ENCODE measurements at places on chromosomes 6 and 20. TPM values are rescaled to one million over a fixed set of nuclear protein-coding genes. Genes with fewer than 3 reads are reported as not detected.

DNA sequence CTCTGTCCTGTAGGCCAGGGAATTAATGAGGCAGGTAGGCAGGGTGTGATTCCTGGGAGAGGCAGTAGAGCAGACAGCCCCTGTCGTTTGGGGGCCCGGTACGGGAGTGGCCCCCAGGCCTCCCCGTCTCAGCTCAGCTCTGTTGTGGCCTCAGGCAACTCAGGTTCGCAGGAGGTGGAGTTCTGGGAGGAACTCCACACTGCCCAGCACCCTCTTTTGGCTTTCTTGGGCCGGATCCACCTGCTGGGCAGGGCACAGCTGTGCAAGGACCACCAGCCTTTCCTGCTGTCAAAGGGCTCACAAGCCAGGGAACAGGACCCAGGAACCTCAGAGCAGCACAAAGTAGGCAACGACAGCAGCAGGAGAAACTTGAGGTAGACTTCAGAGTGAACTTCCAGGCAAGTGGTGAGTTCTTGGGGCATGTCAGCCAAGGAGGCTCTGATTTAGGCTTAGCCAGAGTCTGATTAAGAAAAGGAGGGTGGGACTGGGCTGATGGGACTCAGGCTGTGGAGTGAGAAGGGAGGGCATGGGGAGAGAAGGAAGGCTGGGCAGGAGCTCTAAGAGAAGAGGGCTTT, 36.9 kb downstream of the RAB44 start:
- H3K4me1 ChIP-seq, result peaks cover 23% of the 10 kb centered on the region
- H3K4me3 ChIP-seq, result peak overlapping the region; percentile 44
- H3K27me3 ChIP-seq, result no peaks in the 10 kb centered on the region
- no peak for DNase-seq
- H3K27ac ChIP-seq, result no peak overlapping the region

GRCh38 chr6:22364306-22364705, 67.5 kb upstream of the PRL start:
- H3K27me3 ChIP-seq, result no peaks in the 10 kb centered on the region
- no peak overlapping the region for H3K4me3 ChIP-seq

- H3K4me1 ChIP-seq, result peaks cover 4% of the 10 kb centered on the region
- H3K27me3 ChIP-seq, result no peaks in the 10 kb centered on the region
- no peak overlapping the region for H3K4me3 ChIP-seq
- no peak overlapping the region for H3K27ac ChIP-seq
- no peaks in the 10 kb centered on the region for H3K36me3 ChIP-seq
- no peak for DNase-seq
Measured at GRCh38 chr6:135581211-135581610, 83.7 kb upstream of the AHI1 start.

DNA sequence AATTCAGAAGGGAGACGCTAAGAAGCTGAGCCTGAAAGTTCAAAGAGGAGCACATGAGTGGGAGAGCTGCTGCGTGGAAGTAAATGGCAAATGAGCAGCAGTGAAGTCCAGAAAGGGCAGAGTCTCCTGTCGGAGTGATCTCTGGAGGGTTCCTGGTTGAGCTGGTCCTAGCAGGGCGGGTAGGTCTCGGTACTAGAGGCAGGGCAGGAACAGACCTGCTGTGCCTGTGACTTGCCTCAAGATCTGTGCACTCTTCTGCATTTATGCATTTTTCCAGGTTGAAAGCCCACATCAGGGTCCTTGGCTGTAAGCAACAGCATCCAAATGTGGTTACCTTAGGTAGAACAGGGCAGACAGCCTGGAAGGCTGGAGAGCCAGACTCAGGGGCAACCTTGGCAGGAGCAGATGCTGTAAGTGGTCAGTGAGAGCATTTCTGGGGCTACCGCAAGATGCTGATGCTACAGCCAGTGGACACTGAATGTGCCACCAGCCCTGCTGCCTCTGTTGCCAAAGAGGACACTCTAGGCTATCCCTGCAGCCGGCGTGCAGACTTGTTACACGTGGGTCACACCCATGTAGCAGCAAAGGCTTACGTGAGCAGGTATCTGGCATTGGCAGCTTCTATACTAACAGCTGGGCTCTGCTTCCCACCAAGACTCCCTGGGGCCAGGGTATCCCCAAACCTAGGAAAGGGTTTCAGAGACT, 8.4 kb downstream of the DUSP22 start:
- no peak overlapping the region for H3K27ac ChIP-seq
- no peak for DNase-seq
- H3K27me3 ChIP-seq, result no peaks in the 10 kb centered on the region
- H3K4me1 ChIP-seq, result peaks cover 70% of the 10 kb centered on the region
- H3K4me3 ChIP-seq, result no peak overlapping the region

DNA sequence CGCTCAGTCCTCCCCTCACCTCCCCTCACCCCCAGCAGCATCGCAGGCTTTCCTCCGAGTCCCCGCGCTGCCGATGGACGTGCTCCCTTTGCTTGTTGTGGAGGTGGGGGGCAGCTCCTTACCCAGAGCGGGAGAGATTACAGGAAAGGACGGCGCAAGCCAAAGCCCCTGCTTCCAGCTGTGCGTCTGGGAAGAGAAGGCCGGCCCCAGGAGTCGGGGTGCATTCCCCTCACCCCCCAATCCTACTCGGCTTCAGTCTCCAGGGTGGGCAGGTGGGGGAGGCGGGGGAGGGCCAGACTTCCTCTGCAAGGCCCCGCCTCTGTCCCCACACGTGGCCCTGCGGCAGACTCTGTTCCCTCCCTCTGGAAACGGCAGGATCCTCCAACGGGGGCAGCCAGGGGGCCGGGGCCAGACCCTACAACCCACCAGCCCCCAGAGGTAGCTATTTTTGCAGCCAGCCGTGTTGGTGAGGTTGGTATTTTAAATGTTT, 43.6 kb downstream of the NTSR1 start:
- H3K4me3 ChIP-seq, result no peak overlapping the region
- no peak overlapping the region for H3K27ac ChIP-seq
- no peak for DNase-seq
- no peaks in the 10 kb centered on the region for H3K4me1 ChIP-seq
- H3K27me3 ChIP-seq, result peaks cover 2% of the 10 kb centered on the region
- no peaks in the 10 kb centered on the region for H3K36me3 ChIP-seq

GRCh38 chr6:2872423-2873358, 30.4 kb downstream of the SERPINB9 start:
- H3K4me1 ChIP-seq, result peaks cover 53% of the 10 kb centered on the region
- no peaks in the 10 kb centered on the region for H3K27me3 ChIP-seq
- peak; percentile 60 for DNase-seq
- no peak overlapping the region for H3K27ac ChIP-seq

GRCh38 chr6:71349395-71349794, 60.8 kb downstream of the OGFRL1 start:
- H3K4me3 ChIP-seq, result no peak overlapping the region
- H3K27me3 ChIP-seq, result no peaks in the 10 kb centered on the region
- H3K27ac ChIP-seq, result no peak overlapping the region
- H3K36me3 ChIP-seq, result no peaks in the 10 kb centered on the region

- DNase-seq, result no peak
- H3K4me3 ChIP-seq, result no peak overlapping the region
- H3K27me3 ChIP-seq, result peaks cover 3% of the 10 kb centered on the region
Measured at GRCh38 chr20:57564180-57564802, 3.4 kb downstream of the PCK1 start.

- DNase-seq, result no peak
- H3K4me3 ChIP-seq, result no peak overlapping the region
- H3K27ac ChIP-seq, result no peak overlapping the region
- no peaks in the 10 kb centered on the region for H3K27me3 ChIP-seq
- H3K36me3 ChIP-seq, result no peaks in the 10 kb centered on the region
- no peaks in the 10 kb centered on the region for H3K4me1 ChIP-seq
Measured at GRCh38 chr6:39835821-39836295, 43.7 kb downstream of the DAAM2 start.

DNA sequence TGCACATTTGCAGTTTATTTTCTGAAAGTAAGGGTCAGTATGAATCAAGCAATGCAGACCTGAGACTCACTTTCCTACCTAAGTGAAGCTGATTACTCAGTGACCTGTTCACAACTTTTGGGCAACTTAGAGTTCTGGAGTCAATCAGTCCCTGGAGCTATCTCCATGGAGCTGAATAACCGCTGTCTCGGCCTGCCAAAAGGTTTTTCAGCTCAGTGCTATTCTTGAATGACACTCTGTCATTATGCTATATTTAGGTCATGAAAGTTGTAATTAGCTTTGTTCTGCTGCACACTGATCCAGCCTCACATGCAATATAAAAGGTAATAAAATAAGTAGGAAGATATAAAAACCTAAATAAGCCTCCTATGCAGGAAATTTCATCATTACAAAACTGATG, 356.0 kb downstream of the BMP2 start:
- no peaks in the 10 kb centered on the region for H3K27me3 ChIP-seq
- no peaks in the 10 kb centered on the region for H3K36me3 ChIP-seq
- H3K4me1 ChIP-seq, result no peaks in the 10 kb centered on the region
- no peak for DNase-seq
- H3K4me3 ChIP-seq, result no peak overlapping the region
- no peak overlapping the region for H3K27ac ChIP-seq

DNA sequence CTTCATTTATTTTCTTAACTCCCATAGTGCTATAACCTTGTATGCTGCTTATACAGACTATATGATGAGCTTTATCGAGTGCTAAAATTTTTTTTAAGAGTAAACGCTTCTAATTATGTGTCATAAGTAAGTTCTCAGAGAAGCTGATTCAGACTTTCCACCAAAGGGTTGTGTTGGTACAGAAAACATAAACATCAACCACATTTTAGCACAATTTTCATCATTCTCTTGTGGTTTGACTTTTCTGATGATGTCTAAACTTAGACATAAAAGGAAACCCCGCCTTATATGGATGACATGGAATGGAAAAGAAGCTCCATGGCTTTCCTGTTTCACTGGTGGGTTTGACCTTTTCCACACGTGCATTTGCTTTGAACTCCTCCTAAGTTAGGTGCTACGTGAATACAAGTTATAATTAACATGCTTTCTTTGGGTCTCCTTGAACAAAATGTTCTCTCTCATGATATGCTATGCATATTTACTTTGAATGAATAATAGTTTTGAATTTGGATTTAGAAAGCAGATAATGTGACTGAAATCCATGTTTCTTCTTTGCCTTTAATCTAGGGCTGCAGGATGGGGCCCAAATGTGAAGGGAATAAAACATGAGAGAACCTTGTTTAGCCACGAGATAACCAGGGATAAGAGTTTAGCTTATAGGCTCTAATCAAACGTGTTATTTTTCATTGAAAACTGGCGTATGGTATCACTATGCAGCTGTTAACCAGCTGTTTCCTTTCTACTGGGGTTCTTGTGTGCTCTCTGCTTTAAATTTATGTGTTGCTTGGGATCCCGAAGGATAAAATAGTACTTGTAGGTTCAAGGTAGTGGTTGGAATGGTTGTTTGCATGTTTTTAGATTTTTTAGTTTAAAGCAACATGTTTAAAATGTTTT, 127.1 kb upstream of the AHI1 start:
- H3K27me3 ChIP-seq, result no peaks in the 10 kb centered on the region
- no peaks in the 10 kb centered on the region for H3K36me3 ChIP-seq
- H3K4me3 ChIP-seq, result no peak overlapping the region
- no peak overlapping the region for H3K27ac ChIP-seq
- no peaks in the 10 kb centered on the region for H3K4me1 ChIP-seq
- no peak for DNase-seq

DNA sequence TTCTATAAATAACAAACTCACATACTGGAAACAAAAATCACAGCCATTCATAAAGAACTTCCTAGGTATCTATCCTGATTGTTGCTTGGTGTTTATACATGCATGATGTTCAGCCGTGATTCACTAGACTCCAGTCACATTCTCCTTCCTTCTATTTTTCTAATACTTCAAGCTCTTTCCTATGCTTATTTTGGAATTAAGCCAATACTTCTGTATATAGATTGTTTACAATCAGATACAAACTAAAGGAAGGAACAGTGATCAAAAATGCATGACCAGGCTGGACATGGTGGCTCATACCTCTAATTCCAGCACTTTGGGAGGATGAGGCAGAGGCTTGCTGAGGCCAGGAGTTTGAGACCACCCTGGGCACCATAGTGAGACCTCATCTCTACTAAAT, 377.5 kb upstream of the IRAK1BP1 start:
- no peak for DNase-seq
- no peak overlapping the region for H3K4me3 ChIP-seq
- H3K27me3 ChIP-seq, result no peaks in the 10 kb centered on the region
- H3K27ac ChIP-seq, result no peak overlapping the region

- no peaks in the 10 kb centered on the region for H3K36me3 ChIP-seq
- H3K4me1 ChIP-seq, result peaks cover 36% of the 10 kb centered on the region
- H3K27me3 ChIP-seq, result no peaks in the 10 kb centered on the region
- no peak overlapping the region for H3K27ac ChIP-seq
- DNase-seq, result no peak
Measured at GRCh38 chr6:33577106-33577535, 3.0 kb downstream of the BAK1 start.

DNA sequence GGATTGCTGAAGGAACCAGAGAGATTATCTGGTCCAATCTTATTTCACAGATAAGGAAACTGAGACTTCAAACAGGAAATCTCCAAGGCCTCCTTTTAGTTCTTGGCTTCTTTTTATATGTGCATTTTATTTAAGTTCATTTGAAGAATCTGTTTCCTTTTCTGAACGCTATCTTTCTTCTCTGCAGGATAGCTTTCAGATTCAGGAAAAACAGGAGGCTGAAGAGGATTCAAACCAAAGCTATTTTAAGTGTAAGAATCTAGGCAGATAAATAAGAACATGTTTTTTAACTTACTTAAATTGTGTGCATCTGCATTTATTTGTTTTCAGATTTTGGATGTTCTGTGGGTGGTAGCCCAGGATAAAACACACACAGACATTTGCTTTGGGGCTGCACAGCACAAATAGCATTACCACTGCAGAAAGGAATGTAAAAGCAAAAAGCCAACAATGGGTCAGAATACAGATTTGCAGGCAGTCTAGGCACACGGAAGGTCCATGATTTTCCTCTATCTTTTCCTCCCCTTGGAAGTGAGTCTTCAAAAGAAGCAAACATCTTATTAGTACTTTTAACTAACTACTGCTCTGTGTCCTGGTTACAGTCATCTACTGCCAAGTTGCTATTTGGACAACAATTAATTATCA, 188.8 kb upstream of the TBX18 start:
- H3K27ac ChIP-seq, result no peak overlapping the region
- no peak for DNase-seq
- no peaks in the 10 kb centered on the region for H3K27me3 ChIP-seq
- no peaks in the 10 kb centered on the region for H3K4me1 ChIP-seq
- H3K4me3 ChIP-seq, result no peak overlapping the region

- no peak overlapping the region for H3K4me3 ChIP-seq
- DNase-seq, result no peak
- H3K36me3 ChIP-seq, result no peaks in the 10 kb centered on the region
- no peaks in the 10 kb centered on the region for H3K4me1 ChIP-seq
- no peak overlapping the region for H3K27ac ChIP-seq
Measured at GRCh38 chr6:17714879-17715851, 8.4 kb upstream of the NUP153 start.

- no peaks in the 10 kb centered on the region for H3K4me1 ChIP-seq
- H3K27me3 ChIP-seq, result no peaks in the 10 kb centered on the region
- H3K36me3 ChIP-seq, result no peaks in the 10 kb centered on the region
- DNase-seq, result no peak
Measured at GRCh38 chr20:15063081-15063480, 725.7 kb upstream of the FLRT3 start.

SPATS1 gene
- total RNA-seq, result not detected

SNAP25 gene
- total RNA-seq, result not detected

BTN1A1 gene
- 0.74 TPM for total RNA-seq

ZNF337 gene
- 27.1 TPM for total RNA-seq

CST7 gene
- 0.56 TPM for total RNA-seq

WFDC2 gene
- 1.0 TPM for total RNA-seq

ANGPT4 gene
- not detected for total RNA-seq

CDSN gene
- total RNA-seq, result not detected

BHLHE23 gene
- not detected for total RNA-seq

PTK7 gene
- not detected for total RNA-seq
